ENCODE measurements at places on chromosomes 7 and 10.
A peak's percentile ranks its signal among the peaks of the same experiment; 100 is the strongest.

- DNase-seq, result peak; percentile 1
Measured at GRCh38 chr10:14382022-14382421, 51.3 kb upstream of the FRMD4A start.

DNA sequence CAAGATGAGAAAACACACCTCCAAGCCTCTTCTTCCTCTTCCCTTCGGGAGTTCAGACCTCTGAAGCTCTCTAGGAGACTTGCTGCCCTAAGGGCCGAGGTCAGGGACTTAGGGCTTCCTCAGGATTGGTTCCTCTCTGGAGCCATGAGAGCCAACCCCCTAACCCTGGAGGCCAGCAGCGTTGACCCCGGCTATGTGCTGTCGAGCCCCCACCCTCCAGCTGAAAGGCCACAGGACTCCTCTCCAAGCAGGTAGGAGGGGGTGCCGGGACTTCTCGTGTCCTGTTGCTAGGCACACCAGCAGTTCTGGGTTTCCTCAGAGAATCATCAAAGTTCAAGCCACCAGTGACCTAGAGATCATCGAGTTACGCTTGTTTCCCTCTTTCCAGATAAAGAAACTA is 87.4 kb downstream of the ARHGAP22 start:
- no peak for DNase-seq

- DNase-seq, result no peak
Measured at GRCh38 chr10:35707642-35708425, 65.7 kb upstream of the FZD8 start.

GRCh38 chr10:102720337-102720736 is 5.9 kb downstream of the SFXN2 start:
- no peak for DNase-seq

DNA sequence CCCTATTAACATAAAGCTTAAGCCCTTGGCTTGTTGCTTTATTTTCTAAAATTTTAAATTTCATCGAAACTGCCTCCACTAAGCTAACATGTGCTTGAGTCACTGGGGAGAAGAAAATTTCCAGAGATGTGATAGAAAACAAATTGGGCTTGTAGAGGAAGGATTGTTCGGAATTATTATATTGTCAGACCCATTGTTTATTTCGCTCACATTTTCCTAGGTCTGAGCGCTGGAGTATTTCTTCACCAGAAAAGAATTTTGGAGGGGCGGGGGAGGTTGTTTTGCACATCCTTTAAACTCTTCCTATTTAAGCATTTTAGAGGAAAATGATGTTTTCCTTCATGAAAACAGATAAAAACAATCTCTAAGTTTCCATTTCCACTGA is 29.1 kb downstream of the CELF2 start:
- DNase-seq, result no peak

- no peak for DNase-seq
Measured at GRCh38 chr10:6912929-6913328, 332.9 kb upstream of the PRKCQ start.

Measured in activated gamma-delta T cell treated with anti-CD3 and anti-CD28 coated beads, Interleukin-2, amount 50 U/mL, for 16 hours (primary cell).